ENCODE measurements at places on chromosomes 5 and 9.

- peak; percentile 50 for DNase-seq
Measured at GRCh38 chr5:55668356-55668755, 43.8 kb downstream of the SLC38A9 start.

GRCh38 chr5:59562756-59563389, 330.7 kb downstream of the PDE4D start:
- no peak for DNase-seq

- no peak for DNase-seq
Measured at GRCh38 chr5:99814321-99815063, 720.7 kb upstream of the FAM174A start.

GRCh38 chr5:158436271-158437065, 577.5 kb upstream of the CLINT1 start:
- DNase-seq, result no peak

GRCh38 chr5:140043508-140043872, 391 bp upstream of the NRG2 start:
- no peak for DNase-seq

- DNase-seq, result no peak
Measured at GRCh38 chr9:125763394-125763801, 16.2 kb downstream of the PBX3 start.

DNA sequence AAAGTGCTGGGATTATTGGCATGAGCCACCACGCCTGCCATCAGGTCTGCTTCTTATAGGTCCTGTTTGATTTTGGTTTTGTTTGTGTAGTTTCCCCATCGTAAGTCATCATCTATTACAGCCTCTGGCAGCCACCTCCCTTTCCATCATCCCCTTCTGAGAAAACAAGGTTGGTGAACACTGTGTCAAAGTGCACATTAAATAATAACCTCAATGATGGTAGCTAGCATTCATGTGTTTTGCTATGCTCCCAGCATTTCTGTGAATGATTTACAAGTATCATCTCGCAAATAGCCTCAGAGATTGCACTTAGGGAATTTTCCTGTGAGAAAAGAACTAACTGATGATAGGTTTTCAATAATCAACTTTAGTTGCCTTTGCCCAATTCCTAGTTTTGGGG, 9.9 kb downstream of the PRUNE2 start:
- no peak for DNase-seq

- DNase-seq, result no peak
Measured at GRCh38 chr9:108041551-108041950, 552.0 kb upstream of the KLF4 start.

- DNase-seq, result no peak
Measured at GRCh38 chr5:14721990-14722656, 57.6 kb downstream of the OTULIN start.

DNA sequence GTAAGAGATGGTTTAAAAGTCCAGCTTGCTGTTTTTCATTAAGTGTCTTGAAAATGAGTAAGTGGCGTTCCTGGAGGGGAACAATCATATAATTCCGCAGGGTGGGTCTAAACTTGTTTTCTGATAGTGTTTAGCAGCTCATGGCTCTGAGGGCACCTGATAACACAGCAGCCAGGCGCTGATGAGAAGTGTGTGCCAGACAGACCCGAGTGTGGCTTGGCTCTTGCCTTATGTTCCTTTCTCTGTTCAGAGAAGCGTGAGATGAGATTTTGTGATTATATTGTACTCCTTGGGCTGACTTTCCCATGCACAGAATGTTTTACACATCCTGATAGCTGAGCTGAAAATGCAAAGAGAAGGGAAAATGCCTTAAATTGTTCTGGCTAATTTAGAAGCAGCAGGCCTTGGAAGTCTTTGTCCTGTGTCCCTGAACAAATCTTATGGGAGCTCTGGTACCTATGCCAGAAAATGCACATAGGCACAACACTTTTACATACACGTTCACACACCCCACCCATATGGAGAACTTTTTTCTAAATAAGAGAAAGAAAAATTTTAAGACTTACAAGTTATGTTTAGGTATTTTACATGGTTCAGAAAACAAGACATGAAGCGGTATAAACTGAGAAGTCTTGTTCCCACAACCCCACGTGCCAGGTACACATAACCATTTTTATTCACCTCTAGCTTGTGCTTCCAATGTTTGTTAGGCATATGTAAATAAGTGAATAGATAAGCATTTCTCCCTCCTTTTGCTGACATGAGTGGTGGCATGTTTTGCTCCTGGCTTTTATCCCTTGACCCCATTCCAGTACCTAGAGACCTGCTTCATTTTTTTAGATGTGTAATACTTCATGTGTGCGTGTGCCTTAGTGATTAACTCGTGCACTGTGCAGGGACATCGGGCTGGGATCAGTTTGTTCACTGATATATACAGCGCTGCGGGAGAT, 152.2 kb upstream of the OTULINL start:
- DNase-seq, result no peak

- DNase-seq, result no peak
Measured at GRCh38 chr9:132487980-132488535, 78.0 kb downstream of the CFAP77 start.

DNA sequence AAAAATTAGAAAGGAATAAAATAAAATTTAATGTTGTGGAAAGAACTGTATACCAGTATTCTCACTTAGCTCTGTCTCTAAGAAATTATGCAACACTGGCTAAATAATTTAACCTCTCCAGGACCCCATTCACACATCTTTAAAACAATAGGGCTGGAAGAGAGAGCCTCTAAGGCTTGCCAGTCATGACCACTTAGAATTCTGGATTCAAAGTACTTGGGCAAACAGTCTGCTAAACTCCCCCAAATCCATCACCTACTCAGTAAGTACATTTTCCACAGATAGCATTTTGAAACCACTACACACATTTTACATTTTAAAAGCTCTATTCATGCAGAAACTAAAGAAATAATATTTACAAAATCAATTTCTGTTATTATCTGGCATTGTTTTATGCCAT, 291.7 kb downstream of the TMEM167A start:
- DNase-seq, result no peak

- no peak for DNase-seq
Measured at GRCh38 chr5:62719061-62719720, 140.6 kb downstream of the LRRC70 start.

DNA sequence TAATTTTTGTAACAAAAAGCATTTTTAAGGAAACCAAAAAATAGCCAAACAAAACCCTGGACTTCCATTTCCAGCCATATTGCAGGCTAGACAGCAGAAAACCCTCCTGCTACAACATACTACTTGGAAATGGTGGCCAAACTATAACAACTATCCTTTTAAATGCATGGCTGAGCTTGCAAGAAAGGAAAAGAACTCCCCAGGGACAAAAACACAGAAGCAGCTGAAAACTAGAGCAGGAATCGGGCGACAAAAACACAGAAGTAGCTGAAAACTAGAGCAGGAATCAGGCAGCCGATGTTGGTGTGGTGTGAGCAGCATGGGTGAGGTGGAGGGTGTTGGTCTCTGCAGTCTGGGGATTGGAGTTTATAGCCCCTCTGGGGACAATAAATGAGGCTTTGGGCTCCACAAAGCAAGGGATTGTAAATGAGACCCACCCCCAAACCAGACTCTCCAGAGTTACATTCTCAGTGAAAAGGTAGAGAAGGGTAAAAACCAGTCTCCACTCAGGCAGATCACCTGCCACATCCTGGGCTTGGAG, 95.2 kb downstream of the C9orf50 start:
- DNase-seq, result no peak

DNA sequence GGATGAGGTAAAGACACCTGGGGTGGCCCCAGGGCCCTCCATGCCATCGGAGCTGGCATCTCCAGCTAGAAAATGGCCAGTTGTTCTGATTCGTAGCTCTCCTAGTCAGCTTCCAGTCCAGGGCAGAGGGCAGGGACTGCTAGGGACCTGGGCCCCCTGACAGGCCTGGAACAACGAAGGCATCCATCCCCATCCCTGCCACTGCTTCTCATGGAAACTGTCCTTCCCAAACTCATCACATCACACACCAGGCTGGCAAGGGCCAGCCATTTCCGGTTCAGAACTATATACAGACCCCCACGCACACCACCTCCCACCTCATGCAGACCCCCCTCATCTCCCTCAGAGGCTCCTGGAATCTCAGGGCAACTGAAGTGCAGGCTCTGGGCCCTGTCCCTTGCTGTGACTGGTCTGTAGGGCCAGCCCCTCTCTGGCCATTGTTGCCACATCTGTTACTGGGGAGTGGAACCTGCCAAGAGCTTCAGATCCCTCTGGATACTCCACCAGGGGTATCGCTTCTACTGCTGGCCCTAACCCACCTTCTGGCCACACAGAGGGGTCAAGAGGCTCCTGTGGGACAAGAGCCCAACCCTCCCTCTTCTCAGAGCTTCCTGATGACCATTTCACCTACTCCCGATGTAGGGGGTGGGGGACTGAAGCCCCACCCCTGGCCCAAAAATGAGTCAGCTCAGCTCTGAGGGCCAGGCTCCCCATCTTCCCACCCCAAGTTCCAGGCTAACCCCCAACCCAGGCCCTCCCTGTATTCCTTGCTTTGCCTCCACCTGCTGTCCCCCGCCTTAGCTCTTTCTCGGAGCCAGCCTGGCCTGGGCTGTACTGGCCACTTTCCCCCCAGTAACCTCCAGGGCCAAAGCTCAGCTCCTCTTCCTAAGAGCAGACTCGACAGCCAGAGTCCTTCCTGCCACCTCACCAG, 1.2 kb upstream of the MZB1 start:
- DNase-seq, result no peak

- no peak for DNase-seq
Measured at GRCh38 chr5:5483350-5483749, 60.9 kb downstream of the ICE1 start.

- no peak for DNase-seq
Measured at GRCh38 chr9:136538599-136539426, 7.0 kb downstream of the NOTCH1 start.

DNA sequence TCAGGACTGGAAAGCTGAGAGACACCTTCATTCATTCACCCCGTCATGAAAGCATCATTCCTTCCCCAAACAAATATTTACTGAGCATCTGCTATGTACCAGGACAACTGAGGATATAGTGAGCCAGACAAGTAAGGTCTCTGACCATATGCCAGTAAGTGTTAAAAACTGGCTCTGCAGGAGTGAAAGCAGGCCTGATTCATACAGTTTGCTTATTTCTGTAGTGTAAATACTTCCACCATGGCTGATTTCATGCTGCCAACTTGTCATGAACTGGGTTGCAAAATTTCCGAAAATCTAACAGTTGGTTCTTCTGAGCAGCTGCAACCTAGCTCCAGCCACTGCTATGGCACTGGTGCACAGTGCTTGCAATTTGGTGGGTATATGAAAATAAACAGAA, 68.1 kb downstream of the YIPF5 start:
- no peak for DNase-seq

All from SJSA1 (cell line).